ENCODE measurements at places on chromosomes 3 and 15.

DNA sequence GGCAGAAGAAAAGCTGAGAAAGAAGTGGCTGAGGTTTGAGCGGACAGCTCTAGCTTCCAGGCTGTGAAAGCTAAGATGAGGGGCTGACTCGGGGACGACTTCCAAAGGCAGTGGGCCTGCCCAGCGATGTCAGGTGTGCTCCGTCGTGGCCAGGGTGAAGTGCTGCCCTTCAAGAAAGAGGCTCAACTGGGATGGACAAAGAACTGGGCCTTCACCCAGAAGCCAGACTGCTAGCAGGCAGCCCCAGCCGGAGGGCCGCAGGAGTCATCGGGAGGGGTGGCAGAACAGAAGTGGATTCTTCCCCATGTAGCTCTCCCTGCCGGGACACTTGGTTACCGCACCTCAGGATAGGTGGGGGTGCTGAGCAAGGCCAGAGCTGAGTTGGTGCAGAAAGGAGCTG lies 13.1 kb upstream of the SEC13 start:
- DNase-seq = no peak

GRCh38 chr15:95839367-95839782 lies 491.1 kb upstream of the NR2F2 start:
- no peak for DNase-seq

GRCh38 chr3:127273206-127273605 lies 14.6 kb downstream of the PRR20G start:
- DNase-seq = no peak

GRCh38 chr15:76330080-76330680 lies 6.4 kb upstream of the ISL2 start:
- no peak for DNase-seq

GRCh38 chr15:52361975-52362494 lies 66.4 kb upstream of the MYO5C start:
- DNase-seq = no peak

DNA sequence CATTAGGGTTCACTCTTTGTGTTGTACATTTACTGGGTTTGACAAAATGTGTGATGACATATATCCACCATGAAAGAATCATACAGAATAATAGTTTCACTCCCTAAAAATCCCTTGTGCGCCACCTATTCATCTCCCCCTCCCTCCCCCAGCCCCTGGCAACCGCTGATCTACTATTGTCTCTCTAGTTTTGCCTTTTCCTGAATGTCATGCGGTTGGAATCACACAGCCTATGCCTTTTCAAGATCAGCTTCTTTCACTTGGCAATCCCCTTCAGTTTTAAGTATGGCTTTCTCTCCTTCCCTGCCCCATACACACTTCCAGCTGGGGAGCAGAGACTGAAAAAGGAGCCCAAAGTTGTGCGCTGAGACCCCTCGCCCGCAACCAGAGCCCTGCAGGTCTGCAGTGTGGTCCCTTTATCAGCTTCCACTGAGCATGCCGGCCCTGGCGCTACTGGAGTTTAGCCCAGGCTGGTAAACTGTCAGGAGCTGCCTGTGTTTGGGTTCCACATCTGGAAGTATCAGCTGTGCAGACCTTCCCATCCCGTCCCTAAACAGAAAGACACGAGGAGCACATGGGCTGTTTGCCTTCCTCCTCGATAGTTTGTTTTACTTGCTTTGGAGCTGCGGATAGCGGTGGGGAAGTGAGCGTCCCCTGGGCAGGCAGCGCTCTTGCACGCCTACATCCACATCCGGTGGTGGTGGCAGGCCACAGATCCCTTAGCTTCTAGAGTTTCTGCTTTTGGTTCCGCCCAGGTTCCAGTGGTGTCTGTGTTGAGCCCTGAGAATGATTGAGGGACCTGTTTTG lies 12.3 kb downstream of the BOC start:
- DNase-seq = peak; percentile 49

- no peak for DNase-seq
Measured at GRCh38 chr15:62212741-62213140, 47.7 kb upstream of the C2CD4B start.

DNA sequence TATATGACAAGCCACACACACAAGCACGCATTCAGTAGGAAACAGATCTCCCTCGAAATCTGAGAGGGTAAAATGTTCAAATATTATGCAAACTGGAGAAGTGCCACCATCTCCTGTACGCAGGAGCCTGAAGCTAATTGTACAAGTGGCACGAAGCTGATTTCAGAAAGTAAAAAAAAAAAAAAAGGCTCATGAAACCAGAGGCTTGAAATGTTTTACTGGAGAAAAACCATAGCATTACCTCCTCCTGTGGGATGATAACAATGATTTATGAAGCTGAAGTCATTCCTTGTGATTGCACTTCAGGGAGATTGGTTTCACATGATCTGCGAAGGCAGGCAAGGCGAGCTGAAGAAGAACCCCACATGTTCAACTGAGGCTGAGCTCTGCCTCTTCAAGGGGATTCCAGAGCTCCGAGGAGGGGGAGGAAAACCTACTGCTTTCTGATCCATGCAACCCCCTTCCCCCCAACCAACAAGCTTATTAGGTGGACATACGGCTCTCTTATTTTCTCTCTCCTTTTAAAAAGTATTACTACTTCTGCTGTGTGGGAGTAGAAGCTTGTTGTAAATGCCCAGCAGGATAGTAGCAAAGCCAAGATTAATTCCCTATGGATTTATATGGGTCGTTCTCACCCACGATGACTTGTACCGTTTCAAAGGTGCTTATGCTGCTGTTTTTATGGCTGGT lies 101.1 kb downstream of the GREM1 start:
- DNase-seq = no peak

DNA sequence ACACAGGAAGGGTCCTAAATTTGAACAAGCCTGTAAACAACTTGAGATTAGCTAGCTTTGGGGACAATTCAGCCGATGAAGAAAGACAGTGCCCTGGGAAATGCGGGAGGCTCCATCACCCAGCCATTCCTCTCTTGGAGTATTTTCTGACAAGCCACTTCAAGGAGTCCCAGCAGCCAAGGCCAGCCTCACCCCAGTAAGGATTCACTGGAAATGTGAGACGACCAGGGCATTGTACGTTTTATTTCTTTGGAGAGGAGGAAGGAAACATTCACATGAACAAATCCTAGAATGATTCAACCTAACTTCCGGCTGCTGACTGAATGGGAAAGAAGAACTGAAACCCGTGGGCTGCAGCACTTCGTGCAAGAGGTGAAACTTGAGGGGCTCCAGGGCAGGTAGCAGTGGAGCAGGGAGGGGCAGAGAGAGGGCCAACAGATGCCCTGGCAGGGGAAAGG lies 116.4 kb upstream of the ARHGEF3 start:
- no peak for DNase-seq

GRCh38 chr3:49410846-49411534 lies 786 bp downstream of the RHOA start:
- no peak for DNase-seq

DNA sequence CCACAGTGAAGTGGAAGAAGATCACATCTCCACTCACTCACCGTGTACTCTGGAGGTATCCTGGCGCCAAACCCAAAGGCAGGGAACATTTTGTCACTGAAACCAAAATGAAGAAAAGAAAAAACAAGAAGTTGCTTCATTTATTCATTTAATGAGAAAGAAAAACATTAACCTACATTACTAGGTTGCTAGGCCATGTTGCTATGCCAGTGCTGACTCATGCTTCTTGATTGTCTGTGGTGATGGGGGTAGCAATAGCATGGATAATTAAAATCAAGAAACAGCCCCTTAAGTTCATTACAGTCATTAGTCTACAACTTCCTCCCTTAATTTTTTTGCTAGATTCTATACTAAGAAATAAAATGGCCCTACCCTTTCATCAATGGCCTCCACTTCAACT lies 52.7 kb upstream of the MRPL3 start:
- no peak for DNase-seq

GRCh38 chr3:121545049-121545573 lies 677 bp downstream of the POLQ start:
- DNase-seq = no peak

GRCh38 chr15:71149646-71150557 lies 34.6 kb downstream of the THSD4 start:
- DNase-seq = no peak

- DNase-seq = no peak
Measured at GRCh38 chr15:63077952-63078351, 35.4 kb downstream of the TPM1 start.

- no peak for DNase-seq
Measured at GRCh38 chr3:190258634-190259033, 63.6 kb downstream of the CLDN1 start.

DNA sequence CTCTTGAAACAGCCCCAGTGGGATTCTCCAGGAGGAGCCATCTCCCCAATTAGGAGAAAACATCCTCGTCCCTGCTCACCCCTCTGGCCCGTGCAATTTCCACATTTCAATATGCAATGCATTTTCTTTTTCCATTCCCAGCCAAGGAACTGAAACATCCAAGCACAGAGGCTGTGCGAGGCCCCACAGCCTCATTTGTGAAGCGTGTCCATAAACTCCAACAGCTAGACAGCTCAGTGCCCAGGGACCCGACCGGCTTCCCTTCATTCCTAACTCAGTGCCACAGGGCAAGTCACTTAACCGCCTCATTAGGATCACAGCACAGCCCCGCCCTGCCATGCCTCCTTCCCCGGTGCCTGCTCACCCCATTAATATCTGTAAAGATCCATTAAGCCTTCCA lies 204.2 kb upstream of the IGF1R start:
- DNase-seq = no peak

GRCh38 chr3:13549623-13550422 lies 898 bp downstream of the FBLN2 start:
- peak; percentile 61 for DNase-seq

- DNase-seq = no peak
Measured at GRCh38 chr15:24966364-24967103, 11.7 kb downstream of the SNRPN start.

DNA sequence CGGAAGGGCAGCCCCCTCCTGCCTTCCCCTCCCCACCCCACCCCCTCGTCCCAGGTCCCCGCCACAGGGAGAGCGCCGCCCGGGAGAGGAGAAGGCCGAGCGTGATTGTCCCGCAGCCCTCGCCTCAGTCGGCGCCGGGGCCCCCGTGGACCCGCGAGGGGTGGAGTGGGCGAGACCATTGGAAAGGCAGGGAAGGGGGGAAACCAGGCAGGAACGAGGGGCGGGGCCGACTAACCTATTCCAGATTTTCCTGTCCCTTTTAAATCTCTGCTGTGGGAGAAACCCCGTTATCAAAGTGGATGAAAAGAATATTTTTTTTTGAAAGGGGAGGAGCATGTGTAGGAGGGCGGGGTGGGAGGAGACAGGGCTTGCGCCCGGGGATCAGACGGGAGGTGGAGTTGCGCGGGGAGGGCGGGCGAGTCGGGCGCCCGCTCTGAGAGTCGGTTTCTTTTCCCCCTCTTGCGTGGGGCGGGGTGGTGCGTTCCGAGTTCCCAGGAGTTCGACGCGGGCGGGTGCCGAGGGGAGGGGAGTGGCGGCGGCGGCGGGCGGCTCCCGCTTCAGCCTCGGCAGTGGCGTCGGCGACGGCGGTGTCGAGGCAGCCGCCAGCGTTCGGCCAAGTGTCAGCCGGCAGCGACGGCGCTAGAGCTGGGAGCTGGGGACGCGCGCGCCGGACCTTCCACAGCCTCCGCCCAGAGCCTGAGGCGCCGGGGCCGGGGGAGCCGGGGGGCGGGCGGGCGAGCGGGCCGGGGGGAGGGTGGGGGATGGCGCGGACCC lies at the start of gene NECTIN3:
Gene NECTIN3 (plus strand): TSS at position 560 of the 774 bp plus-strand sequence. CDS start 202 bp downstream, at position 762.
- DNase-seq = peak; percentile 97

DNA sequence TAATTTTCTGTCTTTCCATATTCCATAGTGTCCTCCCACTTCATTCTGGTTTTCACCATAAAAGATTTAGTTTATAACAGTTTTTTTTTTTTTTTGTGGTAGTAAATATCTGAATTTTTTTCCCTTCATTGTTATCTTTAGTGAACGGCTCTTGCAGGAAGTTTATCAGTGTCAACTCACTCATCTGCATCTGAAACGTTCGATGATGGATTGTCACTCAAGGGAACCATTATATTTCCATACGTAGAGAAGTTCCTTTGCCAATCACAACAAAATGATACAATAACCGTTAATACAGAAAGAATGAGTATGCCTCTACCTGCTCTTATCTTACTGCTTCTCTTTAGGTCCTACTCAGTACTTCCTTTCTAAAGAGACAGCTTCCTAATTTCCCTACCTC lies 651.2 kb upstream of the KCNMB2 start:
- DNase-seq = no peak

DNA sequence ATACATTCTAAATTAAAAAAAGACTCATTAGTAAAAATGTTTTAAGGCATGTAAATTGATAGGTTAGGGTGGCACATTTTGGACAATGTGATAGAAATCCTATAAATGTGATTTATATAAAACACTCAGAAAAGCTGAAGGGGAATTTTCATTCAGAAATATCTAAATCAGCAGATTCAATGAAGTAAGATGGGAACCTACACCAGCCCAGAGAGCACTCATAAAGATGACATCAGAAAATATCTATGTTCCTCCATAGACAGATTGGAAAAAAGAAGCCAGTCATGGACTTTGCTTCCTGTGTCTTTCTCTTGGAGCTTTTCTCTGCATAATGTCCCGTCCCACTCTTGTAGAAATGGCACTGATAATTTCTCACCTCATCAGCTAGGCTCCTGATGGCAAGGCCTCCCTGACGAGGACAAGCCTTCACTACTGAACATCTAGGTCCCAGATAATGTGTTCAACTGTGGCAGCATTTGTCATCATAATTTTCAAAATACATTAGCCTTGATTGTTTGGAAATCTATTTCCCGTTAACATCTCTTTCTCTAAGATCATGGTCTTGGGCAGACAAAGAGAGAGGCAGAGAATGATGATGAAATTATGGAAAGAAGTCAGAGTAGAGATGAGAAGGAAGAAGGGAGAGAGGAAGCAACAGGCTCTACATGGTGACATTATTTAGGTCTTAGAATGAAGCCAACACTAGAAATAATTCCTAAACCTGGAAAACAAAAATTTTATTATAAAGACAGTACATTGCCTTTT lies 354.4 kb downstream of the NTRK3 start:
- no peak for DNase-seq

- no peak for DNase-seq
Measured at GRCh38 chr3:195870442-195870841, 37.9 kb downstream of the TNK2 start.

DNA sequence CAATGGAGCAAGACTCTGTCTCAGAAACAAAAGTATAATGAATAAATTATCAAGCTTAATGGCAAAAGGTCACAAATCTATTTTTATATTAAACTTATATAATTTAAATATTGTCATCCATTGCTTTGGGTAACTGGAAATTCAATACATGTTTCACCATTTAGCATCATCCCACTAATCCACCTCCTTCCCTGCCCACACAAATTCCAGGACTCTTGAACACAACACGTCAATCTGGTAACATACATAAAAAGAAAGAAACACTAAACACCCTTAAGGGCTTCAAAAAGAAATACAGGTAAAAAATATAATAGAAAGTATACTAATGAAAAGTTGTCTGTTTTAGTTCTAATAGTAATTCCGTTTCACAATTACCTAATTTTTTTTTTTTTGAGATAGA lies 149.4 kb downstream of the STAG1 start:
- no peak for DNase-seq

Data from muscle of back (tissue), 13 donors.